ENCODE measurements at places on chromosomes 6 and 20.

- no peak for DNase-seq
These were observed 1028.3 kb upstream of the EYS start for GRCh38 chr6:66735106-66735890.

DNA sequence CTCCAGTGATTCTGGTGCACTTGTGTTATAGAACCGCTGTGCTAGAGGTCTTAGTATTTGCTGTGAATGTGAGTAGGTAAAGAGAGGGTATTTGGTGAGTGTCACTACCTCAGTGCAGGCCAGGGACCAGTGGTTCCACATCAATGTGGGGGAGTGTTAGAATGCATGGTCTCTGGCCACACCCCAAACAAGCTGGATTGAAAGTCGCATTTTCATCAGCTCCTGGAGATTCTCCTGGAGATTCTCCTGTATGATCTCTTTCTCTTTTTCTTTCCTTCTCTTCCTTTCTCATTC is 26.8 kb upstream of the BCAS1 start:
- no peak for DNase-seq

GRCh38 chr20:40728470-40728869 is 39.4 kb upstream of the MAFB start:
- no peak for DNase-seq

- no peak for DNase-seq
These were observed 65.1 kb upstream of the ADGRG6 start for GRCh38 chr6:142236691-142237090.

DNA sequence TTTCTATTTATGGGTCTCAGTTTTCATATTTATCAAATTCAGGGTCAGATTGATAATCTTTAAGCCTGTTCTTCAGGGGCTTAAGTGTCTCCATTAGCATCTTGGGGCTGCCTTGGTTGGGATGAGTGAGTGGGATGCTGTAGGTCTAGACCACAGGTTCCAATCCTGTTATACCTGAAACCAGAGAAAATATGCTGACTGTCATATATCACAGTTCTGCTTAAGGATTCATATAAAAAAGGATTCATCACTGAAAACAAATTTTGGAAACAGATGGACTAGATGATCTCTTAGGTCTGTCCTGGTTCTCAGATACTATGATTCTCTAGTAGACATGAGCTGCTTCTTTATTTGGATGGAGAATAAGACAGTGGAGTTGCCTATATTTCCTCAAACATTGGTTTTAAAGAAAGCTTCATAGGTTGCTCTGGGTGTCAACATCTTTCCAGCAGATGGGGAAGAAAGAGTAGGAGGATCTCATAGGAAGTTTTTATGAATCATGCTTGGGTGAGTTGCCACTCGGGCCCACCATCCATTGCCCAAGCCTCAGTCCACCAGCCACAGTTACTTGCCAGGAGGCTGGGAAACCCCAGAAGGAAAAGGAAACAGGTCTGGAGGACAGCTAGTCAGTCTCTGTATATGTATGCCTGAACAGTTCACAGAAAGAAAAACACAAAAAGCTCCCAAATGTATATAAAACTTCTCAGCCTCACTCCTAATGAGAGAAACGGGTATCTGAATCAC is 42.9 kb upstream of the MAP7 start:
- no peak for DNase-seq

GRCh38 chr6:16047435-16047990 is 81.4 kb upstream of the MYLIP start:
- no peak for DNase-seq

- DNase-seq = no peak
These were observed 75.0 kb upstream of the FUCA2 start for GRCh38 chr6:143586557-143586956.

DNA sequence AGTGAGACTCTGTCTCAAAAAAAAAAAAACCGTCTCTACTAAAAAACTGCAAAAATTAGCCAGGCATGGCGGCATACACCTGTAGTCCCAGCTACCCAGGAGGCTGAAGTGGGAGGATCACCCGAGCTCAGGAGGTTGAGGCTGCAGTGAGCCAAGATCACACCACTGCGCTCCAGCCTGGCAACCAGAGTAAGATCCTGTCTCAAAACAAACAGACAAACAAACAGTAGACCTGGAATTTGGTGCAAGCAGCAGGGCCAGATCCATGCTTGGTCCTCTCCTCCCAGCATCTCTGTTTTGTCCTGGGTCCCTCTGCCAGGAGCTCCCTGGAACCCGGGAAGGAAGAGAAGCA is 11.6 kb downstream of the RIPOR3 start:
- no peak for DNase-seq

DNA sequence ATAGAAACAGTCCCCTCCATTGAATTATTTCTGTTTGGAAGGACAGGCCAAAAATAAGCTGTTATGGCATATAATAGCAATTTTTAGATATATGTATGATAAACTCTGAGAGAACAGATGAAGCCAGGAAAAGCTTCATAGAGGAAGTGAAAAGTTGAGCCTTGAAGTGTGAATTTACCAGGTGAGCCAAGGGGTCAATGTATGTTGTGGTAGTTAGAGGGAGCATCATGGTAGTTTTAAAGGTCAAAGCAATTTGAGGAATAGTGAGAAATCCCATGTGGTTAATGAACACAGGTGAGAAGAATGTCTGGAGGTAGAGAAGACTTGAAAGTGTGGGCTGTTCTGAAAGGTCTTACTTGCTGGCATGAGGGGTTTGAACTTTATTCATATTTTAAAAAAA is 47.0 kb downstream of the COL19A1 start:
- no peak for DNase-seq

- no peak for DNase-seq
These were observed 381.6 kb downstream of the GJA1 start for GRCh38 chr6:121816906-121817540.

GRCh38 chr6:151004383-151005024 is 139.0 kb downstream of the MTHFD1L start:
- DNase-seq = peak; percentile 15

- peak; percentile 87 for DNase-seq
These were observed 54.3 kb downstream of the SYTL3 start for GRCh38 chr6:158703837-158704822.

DNA sequence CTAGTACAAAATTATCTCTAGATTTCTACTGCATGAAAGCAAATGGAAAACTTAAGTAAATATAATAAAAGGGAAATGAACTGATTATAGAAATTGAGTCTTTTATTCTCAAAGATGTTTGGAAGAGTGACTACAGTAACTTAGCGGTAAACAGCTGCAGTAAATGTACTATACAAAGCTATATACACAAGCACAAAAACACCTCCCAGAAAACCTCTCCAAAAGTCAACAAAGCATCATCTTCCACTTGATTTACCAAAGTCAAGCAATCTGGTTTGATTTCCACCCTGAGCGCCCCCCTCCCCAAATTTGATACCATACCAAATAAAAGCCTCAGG is 142.1 kb upstream of the SHLD1 start:
- DNase-seq = no peak

DNA sequence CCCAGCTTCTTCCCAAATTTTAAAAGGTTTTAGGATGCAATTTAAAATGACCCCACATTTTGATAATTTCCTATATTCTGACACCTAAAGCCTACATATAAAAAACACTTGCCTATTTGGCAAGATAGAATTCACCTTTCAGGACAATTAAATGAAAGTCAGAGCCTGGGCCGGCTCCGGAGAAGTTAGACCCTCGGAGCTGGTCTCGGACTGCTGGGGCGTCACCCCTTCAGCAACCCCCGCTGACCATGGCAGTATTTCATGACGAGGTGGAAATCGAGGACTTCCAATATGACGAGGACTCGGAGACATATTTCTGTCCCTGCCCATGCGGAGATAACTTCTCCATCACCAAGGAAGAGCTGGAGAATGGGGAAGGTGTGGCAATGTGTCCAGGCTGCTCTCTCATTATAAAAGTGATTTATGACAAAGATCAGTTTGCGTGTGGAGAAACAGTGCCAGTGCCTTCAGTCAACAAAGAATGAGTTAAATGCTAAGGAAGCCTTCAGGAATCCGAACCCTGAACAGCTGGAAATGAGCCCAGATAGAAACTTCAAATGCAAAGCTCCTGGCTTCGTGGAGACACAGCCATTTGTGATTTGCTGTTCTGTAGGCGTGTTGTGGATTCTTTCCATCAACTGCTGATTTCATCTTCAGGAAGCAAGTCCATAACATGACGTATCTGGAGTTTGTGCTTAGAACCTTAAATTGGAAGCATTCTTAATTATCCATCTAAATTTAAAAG is 16.0 kb downstream of the TCFL5 start:
- no peak for DNase-seq

GRCh38 chr20:19973961-19974629 is 43.1 kb upstream of the NAA20 start:
- no peak for DNase-seq

DNA sequence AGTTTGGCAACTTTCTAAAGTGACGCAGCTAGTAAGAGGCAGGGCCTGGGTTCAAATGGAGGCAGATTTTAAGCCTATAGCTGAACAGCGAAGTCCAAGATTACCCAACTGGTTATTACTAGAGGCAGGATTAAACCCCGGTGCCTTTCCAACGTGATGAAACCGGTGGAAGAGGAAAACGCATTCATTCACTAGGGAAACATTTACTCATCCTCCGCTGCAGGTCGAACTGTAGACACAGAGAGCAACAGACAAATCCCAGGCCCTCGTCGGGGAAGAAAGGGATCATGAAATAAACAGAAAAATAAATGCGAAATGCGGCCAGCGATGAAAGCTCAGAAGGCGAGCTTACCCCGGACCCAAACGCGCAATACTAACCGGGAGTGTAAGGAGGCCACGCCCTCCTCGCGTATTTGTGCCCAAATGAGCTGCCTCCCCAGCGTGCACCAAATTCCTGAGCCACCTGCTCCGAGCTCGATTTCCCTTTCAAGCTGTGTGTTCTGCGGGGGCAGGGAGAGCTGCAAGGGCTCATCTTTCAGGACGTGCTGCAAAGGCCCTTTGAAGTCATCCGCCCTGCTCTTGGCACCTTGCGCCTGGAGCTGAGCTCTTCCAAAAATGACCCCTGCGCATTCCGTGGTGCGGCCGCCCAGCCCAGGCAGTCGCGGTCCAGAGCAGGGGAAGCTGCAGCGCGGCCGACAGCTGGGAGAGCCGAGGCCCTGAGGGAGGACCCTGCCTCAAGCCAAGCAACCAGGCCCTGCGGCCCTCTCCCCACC is 46.9 kb downstream of the PDYN start:
- no peak for DNase-seq

All from GM12865 (cell line).